ENCODE measurements at places on chromosomes 5 and 9.

- DNase-seq, result no peak
Observed at GRCh38 chr5:57317341-57317740, 143.5 kb downstream of the GPBP1 start.

GRCh38 chr5:180367991-180368390, 14.9 kb upstream of the GFPT2 start:
- no peak for DNase-seq

DNA sequence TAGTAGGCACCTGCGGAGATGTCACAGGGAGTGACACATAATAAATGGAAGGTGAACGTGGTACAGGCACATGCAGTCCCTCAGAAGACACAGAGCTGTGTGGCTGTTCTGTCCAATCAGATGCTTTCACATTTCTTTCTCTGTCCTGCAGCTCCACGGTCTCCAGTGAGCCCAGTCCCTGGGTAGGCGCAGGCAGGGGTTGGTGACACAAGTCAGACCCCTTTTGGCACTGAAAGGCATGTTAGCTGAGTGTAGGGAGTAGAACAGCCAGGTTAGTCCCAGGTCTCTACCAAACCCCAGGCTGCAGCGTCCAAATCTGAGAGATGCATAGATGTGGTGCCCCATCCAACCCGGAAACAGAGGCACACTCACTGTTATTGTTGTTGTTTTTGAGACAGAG, 2.8 kb downstream of the SLC31A2 start:
- DNase-seq, result peak; percentile 35

- DNase-seq, result no peak
Observed at GRCh38 chr5:28543473-28544098, 1505.2 kb upstream of the CDH9 start.
